ENCODE measurements at places on chromosomes 16 and 17.

DNA sequence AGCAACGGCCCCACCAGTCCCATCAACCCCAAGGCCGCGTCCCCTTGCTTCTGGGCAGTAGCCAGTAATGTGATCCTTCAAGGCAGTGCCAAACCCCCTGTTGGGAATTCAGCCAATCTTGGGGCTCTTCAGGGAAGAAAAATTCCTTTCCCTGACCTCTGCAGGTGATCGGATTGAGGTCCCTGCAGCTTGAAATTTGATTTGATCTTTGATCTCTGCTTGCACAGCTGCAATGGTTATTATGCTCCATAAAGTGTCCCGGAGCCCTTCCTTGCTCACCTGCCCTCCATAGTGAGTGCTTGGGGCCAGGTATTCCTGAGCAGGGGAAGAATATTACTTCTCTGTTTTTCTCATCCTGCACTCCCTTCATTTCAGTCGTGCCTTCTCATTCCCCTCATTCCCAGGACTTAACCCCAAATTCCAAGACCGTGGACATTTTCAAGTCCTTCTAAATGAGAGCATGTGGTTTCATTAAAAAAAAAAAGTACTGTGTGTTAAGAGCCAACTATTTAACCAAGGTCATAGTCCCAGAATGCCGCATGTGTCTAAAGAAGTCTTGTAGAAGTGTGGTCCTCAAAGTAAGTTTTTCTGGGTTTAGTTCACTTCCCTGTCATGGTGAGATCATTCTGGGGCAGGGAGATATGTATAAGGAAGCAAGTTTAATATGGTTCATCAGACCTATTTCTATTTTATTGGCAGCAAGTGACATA lies 56.3 kb downstream of the SOX9 start:
- DNase-seq: no peak

GRCh38 chr17:71735893-71736292 lies 384.9 kb upstream of the SOX9 start:
- DNase-seq: no peak

DNA sequence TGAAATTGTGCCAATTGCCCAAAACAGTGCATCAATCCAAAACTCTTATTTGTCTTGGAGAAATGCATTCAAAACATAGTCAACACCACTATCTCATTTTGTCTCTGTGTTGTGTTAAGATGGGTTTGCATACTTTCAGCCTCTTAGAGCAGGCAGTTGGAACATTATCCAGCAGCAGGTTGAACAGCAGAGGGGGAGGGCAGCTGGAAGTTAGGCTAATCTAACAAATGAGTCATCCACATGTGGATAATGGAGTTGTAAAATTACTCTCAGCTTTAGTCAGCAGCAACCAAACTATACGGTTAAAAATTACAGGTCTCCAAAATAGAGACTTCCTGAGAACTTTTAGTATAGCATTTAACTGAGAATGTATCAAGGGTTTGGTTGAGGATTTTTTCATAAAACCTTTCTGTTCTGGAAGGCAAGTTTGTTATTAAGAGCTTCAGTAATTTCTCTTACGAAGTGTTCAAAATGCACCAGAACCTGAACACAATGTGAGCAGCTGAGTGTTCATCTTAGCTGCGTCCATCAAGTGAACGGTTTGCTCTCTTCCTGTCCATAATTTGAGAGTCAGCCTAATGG lies 46.3 kb downstream of the PRKCA start:
- DNase-seq: peak; percentile 58

GRCh38 chr17:41547921-41548843 lies 20.1 kb upstream of the KRT19 start:
- peak; percentile 53 for DNase-seq

Measured in DMS153 (cell line).